ENCODE measurements at places on chromosomes 3 and 15.

- DNase-seq, result peak; percentile 94
These were observed 45.5 kb downstream of the HPS3 start for GRCh38 chr3:149174901-149175300.

GRCh38 chr15:89002281-89002761, 85.9 kb upstream of the ABHD2 start:
- DNase-seq, result peak; percentile 34

DNA sequence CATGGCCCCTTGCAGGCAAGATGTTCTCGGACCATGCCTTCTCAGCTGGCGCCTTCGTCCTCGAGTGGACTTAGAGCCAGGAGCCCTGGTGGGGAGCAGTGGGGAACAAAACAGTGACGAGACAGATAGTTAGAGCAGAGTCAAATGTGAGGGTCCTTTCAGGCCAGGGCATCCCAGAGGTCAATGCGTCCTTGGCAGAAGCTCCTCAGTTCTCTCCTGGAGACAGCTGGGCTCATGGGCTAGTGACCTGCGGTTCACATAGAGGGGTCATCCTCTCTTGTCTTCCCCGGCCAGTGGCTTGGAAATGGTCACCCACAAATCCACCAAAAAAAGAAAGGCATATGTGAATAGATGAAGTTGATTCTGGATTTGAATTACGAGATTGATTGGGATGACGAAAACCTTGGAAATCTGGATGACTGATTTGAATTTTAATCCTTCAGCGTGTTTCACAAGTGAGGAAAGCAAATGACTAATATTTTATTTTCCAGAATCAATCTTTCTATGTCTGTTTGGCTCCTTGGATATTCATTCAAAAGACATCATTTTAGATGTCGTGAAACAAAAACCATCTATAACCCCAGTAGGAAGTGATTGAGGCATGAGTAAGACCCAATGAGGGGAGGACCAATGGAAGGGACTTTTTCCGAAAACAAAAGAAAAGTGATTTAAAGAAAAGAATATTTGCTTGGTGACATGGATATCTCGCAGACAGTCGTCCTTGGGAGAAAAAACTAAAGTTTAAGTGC, 84.5 kb downstream of the ASB7 start:
- no peak for DNase-seq

DNA sequence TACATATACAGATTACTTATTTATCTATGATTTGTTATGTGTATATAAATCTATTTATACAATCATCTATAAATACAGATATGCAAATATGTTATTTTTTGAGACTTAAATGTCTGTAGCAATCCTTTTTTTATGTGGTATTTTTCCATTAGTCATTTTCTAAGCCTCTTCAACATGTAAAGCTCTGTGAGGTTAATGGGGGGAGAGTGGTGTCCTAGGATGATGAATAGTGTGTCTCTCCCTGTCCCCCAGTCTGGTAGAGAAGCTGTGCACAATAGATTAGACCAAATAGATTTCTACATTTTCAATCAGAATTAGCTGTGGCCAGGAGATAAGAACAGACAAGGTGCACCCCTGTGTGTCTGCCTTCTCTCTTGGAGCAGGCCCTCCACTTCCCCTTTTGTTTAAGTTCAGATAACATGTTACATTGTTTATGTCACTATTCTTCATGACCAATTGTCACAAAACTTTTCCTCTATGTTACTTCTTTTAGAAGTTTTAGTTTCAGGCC, 453.9 kb downstream of the LPP start:
- no peak for DNase-seq

DNA sequence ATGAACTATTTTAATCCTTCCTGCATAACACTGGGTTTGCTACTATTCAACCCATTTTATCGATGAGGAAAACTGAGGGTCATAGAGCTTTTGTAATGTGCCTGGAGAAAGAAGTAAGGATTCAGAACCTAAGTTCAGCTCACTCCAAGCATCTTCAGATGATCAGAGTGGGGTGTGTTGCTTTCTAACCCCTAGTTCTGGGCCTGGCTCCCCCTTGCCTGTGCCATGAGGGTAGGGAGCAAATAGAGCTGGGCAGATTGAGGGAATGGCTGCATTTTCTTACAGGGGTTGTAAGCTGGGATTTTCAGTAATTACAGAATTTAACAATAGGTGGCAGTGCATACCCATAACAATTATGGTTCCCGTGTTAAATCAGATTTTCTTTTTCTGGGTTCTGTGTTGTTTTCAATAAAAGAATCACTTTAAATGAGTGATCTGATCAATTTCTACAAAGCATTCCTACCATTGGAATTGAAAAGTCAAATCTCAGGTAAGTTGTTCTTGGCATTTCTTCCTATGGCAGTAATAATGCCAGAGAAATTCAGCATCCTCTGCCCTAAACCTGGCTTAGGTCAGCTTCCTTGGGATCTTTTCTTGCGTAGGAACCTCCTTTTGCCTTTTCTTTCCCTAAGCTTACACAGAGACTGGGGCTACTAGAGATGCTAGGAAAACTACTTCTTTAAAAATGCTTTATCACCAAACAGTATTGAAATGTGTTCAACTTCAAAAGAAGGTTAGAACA, 103.8 kb upstream of the IL12A start:
- peak; percentile 69 for DNase-seq

- no peak for DNase-seq
These were observed 8.8 kb downstream of the STARD9 start for GRCh38 chr15:42584031-42584765.

DNA sequence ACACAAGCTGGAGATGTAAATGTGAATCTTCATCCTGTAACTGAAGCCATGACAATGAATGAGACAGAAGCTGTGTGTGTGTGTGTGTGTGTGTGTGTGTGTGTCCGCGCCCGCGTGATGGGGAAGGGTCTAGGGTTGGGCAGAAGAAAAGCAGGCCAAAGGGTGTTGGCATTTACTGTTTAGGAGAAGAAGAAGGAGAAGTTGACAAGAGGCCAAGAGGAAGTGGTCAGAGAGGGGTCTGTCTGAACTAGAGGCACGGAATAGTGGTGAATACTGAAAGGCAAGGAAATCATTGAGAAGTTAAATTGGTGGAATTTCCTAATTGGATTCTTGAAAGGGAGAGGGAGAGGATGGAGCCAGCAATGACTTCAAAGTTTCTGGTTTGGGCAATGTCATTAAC, 5.6 kb upstream of the NCEH1 start:
- no peak for DNase-seq

GRCh38 chr3:187802928-187803259, 57.6 kb upstream of the BCL6 start:
- no peak for DNase-seq

DNA sequence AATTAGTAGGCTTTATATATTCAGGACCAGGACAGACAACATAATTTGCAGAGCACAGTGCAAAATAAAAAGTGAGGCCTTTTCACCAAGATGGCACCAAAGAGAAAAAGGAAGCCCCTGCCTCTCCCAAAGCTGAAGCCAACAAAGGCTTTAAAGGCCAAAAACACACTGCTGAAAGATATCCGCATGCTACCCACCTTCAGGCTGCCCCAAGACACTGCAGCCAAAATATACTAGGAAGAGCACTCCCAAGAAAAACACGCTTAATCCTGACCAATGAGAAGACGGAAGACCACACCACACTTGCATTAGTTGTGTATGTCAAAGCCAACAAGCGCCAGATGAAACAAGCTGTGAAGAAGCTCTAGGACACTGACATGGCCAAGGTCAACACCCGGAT, 38.0 kb downstream of the PIK3CB start:
- no peak for DNase-seq

DNA sequence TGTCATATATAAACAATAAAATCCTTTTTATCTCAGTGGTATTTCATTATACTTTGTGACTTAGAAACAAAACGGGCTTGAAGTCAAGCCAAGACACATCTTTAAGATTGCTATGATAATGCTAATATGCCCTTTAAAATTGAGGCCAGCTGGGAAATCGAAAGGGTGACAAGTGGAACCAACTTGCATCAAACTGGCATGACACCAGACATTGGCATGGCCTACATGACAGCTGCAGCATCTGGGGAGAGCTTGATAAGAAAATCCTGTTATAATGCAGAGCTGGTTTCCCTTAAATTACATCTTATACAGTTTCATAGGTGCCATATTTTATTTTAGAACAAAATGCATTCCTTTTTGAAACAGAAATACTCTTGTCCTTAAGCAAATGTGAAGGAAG, 325.2 kb downstream of the ZBBX start:
- no peak for DNase-seq

DNA sequence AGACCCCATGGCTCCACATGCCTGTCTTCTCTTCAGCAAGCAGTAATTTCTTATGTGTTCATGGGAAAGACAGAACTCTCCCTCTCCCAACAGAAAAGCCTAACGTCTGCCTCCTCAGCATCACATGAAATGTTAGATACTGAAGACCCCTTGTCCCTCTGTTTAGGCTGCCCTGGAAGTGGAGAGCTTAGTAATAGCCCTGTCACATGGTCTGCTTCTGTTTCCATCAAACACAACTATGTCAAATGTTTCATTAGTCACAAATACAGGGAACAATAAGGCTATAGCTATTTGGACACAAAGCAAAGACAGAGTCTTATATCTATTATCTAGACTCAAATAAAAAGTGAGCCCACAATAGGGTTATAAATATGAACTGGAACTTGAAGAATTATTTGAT, 190.3 kb upstream of the TRIM42 start:
- DNase-seq, result no peak

All from kidney glomerular epithelial cell (primary cell).